ENCODE measurements at places on chromosomes 5 and 9.

DNA sequence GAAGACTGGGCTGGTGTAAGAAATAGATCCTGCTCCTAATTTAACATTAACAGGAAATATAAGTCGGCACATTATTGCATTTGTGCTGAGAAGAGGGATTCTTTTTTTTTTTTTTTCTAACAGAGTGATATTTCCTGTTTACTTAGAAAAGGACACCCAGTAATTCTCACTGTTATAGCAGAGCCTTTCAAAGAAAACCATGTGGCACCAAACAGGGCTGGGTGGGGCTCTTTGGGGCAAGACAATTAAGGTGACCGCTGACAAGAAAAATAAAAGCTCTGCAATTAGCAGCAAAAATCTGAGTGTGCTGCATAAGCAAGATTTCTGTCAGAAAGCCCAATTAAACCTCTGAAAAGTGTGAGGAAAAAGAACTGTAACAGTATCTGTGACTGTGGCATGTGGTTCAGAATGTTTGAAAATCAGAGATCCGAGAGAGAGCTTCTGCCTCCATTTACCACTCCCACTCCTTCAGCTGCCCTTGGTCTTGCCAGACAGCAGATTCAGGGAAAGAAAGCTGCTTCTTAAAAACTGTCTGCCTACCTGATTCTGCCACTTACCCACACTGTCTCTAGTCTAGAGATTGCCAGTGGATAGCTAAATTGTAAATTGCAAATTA is 77.1 kb upstream of the IQGAP2 start:
- no peak for DNase-seq

DNA sequence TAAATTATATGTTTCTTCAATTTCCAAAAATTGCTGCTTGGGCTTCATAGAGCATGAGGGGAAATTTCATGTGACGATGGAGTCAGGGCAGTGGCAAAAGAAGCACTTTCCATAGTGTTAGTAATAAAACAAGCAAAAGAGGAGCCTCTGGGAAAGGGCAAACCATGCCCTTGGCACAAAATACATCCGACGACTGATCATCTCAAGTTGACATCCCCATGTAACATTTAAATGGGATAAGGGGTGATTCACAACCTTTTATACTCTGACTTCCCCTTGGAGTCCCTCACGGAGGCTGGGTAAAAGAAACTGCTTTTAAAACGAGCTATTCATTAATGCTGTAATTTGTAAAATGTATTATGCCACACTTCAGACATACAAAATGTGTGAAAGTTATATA is 161.4 kb upstream of the DMRT1 start:
- DNase-seq: no peak

DNA sequence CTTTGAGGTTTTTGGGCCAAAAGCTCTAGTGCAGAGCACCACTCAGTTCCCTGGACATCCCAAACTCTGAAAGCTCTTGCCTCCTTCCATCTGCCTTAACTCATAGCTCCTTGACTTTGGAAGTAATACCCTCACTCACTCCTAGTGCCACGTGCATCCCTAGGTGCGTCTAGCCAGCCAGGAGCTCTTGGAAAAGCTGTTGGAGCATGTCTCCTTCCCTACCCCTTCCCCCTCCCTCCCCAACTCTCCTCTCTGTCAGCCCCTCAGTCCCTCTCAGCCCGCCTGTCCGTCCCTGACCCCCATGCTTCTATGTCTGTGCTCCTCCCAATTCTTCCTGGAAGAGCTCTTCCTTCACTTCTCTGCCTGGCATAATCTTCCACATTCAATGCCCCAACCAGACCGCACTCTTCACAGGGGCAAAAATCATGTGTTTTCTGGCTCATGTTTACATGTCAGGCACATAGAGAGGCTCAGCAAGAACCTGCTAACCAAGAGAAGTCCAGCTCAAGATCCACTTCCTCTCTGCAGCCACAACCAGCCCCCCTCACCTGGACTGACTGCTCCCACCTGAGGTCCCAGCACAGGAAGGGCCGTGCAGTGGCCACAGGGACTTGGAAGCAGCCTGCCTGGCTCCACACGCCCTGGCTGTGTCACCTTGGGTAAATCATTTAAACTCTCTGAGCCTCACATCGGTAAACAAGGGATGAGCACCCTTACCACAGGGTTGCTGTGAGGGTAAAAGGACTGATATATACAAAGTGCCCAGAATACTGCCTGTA is 58.4 kb downstream of the WHRN start:
- no peak for DNase-seq

DNA sequence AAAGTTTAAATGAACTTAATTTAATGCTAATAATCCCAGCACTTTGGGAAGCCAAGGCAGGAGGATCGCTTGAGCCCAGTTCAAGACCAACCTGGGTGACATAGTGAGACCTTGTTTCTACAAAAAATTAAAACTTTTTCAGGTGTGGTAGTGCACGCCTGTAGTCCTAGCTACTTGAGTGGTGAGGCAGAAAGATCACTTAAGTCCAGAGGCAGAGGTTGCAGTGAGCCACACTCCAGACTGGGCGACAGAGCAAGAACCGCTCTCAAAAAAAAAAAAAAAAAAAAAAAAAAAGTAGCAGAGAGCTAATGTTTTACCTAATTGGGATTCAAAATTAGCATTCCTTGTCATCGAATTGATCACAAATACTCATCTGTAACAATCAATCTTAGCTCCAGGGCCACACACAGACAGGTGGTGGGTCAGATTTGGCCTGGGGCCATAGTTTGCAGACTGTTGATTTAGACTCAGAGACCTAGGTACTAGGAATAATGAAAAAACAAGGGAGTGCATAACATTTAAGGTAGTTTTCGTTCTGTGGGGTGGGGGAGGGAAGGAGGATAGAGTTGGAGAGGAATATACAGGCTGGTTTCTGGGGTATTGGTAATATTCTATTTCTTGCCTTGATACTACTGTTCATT is 21.4 kb downstream of the HSDL2 start:
- no peak for DNase-seq

DNA sequence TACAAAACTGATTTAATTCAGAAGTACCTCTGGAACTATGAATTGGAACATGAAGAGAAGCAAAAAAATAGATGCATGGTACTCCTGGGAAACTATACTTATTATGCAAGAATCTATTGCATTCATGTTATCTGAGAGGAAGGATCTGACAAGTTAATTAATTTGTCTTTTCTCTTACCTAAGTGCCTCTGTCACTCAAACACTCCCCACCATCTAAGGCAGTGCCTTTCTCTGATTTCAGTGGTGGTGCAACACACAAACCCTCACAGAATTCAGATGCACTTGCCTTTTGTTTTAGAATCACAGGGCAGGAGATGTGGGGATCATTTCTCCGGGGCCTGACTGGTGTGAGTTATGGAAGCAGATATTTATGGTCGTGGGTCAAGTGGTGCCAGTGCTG is 52.5 kb upstream of the C9orf72 start:
- DNase-seq: no peak

DNA sequence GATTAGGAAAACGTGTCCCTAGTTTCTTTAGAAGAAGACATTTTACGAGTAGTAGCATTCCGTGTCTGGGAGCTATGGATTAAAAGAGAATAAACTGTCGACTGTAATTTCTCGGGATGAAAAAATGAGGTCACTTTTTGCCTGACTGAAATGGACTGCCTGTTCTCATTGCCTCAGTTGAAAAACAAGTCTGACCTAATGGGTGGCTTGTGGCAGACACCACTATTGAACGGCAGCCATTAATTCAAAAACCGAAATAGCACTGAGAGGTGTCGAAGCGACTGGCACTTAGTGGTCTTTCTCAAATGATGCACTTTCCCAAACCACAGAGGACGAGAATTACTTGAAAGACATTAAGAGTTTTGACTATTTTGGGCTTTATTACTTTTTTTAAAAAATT is 35.4 kb downstream of the OSTF1 start:
- DNase-seq: no peak

DNA sequence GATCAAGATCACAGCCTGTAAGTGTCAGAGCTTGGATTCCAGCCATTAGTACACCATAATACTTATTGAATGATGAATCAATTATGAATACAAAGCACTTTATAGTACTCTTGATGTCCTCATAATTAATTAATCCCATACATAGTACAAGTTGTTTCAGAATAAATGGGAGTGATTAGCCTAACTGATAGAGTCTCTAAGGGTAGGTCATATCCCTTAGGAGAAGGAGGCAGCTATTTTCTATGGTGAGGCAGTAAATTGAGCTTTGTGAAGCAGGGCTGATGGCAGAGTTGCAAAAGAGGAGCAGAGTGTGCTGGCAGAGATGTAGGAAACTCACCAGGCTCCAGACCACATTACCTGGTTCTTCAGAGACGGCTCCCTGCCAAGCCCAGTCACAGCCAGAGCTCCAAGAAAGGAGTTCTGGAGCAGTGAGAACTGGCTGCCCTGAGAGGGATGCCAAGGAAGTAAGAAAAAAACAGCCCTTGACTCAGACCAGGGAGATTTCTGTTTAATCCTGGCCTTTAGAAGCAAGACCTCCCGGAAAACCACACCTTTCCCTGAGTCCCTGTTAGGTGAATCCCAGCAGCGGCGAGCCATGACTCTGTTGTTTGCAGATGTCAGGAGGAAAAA is 112.9 kb downstream of the SH3TC2 start:
- DNase-seq: no peak

- DNase-seq: no peak
Observed at GRCh38 chr5:169100735-169101075, 200.2 kb downstream of the SLIT3 start.

DNA sequence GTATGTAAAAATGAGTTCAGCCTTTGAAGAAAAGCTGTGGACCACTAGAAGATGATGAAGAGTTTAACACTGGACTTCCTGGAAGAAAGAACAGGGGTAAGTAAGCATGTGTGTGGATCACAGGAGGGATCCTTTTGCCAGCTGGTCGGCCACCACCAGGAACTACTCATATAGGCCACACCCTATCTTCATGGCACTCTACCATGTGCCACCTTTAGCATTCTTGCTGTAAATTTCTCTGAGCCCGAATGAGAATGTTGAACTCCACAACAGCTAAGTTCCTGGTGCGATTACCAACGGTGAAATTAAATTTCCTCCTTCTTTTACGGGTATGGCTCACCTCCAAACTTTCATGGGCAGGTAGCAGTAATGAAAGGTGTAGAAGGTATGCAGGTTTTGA is 102.3 kb downstream of the ATP10B start:
- DNase-seq: no peak

DNA sequence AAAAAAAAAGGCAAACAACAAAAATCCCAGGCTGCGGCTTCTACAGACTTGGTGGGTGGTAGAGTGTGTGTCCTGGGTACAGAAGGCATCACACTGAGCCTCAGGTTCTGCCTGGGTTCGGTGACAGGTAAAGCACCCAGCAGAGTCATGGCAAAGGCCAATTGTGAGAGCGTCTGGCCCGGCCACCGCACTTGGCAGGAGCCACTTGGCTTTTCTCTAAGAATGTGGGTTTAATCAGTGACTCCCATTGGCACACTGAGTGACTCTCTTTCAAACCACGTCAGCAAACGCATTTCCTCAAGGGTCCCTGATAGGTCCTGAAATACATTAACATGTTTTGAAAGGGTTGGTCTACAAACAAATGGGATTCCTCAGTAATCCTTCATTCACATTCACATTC is 17.0 kb downstream of the COL23A1 start:
- DNase-seq: no peak

DNA sequence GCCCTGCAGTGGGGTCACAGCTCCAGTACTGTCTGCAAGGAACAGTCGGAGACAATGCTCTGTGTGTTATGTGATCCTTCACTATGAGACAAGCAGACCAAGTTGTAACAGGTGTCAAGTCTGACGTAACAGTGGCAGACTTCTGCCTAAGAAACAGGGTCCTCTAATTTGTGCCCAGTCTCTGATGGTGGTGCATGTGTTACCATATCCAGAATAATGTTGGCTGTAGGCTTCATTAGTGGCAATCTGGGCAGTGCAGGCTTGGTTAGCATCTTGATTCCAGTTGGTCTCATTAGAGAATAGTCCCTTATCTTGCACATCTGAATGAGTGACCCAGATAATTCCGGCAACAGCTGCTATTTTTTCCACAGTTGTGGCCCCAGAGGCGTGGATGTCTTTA is 33.8 kb downstream of the ZNF131 start:
- no peak for DNase-seq

- DNase-seq: no peak
Observed at GRCh38 chr9:12735665-12736064, 39.2 kb upstream of the LURAP1L start.

DNA sequence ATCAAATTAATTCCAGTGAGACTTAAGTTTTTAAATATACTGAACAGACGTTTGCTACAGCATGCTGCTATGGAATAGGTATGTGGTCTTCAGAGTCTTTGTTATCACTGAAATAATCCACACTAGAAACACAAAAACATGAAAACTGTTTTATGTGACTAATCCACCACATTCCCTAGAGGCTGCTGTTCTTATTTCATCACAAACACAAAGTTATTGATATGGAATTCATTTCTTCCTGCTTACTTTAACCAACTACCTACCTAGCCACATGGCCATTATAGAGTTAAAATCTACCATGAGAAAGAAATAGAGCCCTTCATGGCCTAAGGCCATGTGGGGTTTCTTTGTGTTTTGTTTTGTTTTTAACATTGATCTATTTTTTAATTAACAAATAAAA is 232.3 kb upstream of the PTGER4 start:
- no peak for DNase-seq

- DNase-seq: no peak
Observed at GRCh38 chr5:22673131-22673530, 180.0 kb downstream of the CDH12 start.

DNA sequence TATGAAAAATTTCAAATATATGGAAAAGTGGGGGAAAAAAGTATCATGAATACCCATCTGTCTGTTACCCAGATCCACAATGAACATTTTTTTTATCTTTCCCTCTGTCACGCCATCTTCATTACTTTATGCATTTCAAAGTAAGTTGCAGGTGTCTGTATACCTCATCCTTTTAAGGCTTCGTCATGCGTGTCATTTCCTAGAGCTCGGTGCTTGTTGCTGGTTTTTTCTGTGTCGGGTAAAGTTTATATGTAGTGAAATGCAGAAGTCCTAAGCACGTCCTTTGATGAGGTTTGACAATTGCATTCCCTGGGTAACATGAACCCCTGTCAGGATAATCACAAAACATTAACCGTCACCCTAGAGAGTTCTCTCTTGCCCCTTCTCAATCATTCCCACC is 52.1 kb downstream of the DAPK1 start:
- no peak for DNase-seq

- no peak for DNase-seq
Observed at GRCh38 chr5:145158730-145159129, 676.4 kb downstream of the PRELID2 start.

DNA sequence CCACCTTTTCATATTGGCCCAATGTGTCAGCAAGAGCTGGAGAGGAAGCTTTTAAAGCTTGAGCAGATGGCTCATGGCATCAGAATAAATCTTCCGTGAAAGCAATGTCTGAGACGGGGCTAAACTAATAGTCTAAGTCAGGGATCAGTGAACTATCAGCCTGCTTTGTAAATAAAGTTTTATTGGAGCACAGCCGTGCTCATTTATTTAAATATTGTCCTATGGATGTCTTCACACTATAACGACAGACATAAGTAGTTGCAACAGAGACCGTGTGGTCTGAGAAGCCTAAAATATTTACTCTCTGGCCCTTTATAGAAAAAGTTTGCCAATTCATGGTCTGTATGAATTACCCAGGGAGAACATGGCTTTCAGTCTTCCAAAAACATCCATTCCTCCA is 85.6 kb upstream of the SLC44A1 start:
- no peak for DNase-seq

- DNase-seq: no peak
Observed at GRCh38 chr5:128881502-128882018, 83.7 kb upstream of the SLC27A6 start.

- DNase-seq: no peak
Observed at GRCh38 chr5:45694255-45694814, 1.8 kb downstream of the HCN1 start.
